ENCODE measurements at places on chromosomes 3 and 15.

DNA sequence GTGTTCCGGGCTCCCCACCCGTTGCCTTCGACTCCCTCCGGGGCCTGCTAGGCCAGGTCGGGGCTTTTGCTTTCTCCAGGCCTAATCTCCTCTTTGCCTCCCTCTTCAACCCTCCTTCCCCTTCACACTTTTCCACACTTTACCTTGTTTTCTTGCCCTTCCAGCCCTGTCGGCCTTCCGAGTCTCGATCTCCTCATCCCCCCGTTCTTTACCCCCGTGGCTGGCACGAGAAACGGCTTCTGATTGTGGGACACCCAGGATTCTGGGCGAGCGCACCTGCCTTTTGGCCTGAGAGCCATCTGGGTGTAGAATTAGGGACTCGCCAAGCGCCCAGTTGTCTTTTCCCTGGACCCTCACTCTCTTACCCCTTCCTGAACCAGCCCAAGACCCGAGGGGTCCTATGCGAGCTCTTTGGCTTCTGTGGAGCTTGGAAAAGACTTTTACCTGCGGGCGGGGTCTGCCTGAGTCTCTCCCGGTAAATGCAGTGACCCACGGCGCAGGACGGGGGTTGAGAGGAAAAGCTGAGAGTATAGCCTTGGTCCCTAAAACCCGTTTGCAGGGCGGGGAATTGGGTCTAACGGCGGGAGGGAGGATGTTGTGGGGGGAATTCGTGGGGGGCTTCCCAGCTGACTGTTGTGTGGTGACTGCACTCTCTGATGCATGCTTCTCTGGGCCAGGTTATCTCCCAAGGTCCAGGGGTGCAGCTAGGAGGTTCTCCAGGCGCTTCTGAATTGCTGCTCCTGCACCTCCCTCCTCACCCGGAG, 5.5 kb upstream of the ONECUT1 start:
- no peak for DNase-seq

DNA sequence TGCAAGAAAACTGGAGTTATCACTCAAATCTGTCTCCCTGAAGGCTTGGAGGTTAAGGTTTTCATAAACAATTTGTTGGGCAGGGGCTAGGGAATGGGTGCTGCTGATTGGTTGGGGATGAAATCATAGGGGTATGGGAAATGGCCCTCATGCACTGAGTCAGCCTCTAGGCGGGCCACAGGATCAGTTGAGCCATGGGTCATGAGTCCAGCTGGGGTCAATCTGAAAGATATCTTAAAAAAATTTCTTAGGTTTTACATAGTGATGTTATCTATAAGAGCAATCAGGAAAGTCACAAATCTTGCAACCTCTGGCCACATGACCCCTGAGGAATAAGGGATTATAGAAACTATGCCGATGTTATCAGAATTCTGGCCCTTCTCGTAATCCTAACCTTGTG, 491.7 kb downstream of the ZIC1 start:
- DNase-seq, result no peak

DNA sequence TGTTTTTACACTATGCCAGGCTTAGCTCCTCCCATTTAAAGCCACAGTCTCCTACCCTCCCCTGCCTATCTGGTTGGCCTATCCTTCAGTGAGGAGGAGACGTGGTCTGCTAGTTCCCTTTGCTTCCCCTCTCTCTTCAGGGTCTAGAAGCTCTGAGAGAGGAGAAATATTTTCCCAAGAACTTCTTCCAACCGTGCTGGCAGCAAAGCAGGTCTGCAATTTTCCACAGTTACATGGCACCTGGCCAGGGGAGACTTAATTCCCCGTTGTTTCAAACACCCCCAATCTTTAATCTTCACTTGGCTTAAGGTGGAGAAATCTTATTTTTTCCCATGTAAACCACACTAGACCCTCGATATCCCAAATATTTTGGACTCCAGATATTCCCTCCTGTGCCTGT, 149.5 kb upstream of the MCTP2 start:
- no peak for DNase-seq

DNA sequence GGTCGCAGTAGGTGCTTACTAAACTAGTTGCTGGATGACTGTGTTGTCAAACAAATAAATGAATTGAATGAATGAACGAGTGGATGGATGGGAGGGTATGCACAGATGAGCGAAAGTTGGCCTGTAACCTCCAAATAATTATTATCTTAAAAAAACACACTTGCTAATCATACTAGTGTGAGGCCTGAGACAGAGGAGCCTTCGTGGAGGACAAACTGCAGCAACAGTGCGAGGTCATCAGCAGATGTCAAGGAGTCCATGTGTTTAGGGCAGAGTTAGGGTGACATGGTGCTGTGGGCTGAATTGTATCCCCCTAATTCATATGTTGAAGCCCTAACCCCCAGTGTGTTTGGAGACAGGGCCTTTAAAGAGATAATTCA, 24.4 kb downstream of the CORO2B start:
- no peak for DNase-seq

DNA sequence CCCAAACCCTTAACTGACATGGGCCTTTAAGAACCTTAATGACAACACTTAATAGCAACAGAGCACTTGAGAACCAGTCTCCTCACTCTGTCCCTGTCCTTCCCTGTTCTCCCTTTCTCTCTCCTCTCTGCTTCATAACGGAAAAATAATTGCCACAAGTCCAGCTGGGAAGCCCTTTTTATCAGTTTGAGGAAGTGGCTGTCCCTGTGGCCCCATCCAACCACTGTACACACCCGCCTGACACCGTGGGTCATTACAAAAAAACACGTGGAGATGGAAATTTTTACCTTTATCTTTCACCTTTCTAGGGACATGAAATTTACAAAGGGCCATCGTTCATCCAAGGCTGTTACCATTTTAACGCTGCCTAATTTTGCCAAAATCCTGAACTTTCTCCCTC, 49.9 kb downstream of the PGPEP1L start:
- DNase-seq, result no peak

DNA sequence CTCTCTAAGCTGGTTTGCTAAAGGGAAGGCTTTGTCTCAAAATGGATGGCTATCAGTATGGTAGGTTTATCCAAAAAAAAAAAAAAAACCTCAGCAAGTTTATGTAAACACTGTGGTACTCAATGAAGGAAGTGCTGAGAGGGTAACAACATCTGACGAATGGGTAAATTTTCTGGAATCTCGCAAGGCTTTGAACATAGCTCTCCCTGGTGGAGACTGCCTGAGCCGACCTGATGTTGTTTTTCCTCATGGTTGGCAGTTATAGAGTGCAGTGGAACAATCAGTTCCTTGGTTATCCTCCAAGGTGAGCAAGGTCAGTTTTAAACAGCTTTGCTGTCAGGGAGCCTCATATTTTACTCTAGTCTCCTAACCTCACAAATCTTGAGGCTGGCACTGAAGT, 94.6 kb downstream of the ZPLD1 start:
- no peak for DNase-seq

DNA sequence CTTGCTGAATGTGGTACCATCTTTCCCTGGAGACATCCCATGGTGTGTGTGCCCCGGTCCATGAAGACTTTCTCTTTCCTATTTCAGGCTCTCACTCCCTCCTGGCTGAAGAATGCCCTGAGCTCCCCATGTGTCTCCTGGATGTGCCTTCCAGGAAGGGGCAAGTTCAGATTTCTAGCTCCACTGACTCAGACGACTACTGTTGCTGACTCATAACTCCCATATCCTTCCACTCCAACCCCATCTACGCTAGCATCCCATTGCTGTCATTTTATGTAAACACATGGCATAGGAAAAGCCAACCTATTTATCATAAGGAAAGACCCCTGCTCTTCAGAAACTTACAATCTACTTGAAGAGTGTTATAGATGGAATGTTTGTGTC, 95.0 kb downstream of the ADCY5 start:
- DNase-seq, result no peak
